Ascending aorta (tissue), 2 donors: ENCODE measurements at places on chromosomes 6 and 20.

GRCh38 chr6:143698329-143698728 is 20.6 kb downstream of the PHACTR2 start:
- no peak for DNase-seq

- no peak for DNase-seq
These were observed 659 bp downstream of the CEP85L start for GRCh38 chr6:118650582-118651281.

GRCh38 chr20:4978050-4978918 is 23.0 kb downstream of the SLC23A2 start:
- no peak for DNase-seq

GRCh38 chr6:13769655-13770053 is 44.7 kb downstream of the MCUR1 start:
- no peak for DNase-seq

- no peak for DNase-seq
These were observed 18.1 kb downstream of the BPI start for GRCh38 chr20:38321959-38322598.

- DNase-seq, result no peak
These were observed 317.4 kb downstream of the SAMD5 start for GRCh38 chr6:147825848-147826247.

GRCh38 chr6:150910561-150910960 is 45.1 kb downstream of the MTHFD1L start:
- DNase-seq, result no peak

- DNase-seq, result no peak
These were observed 29.8 kb downstream of the ADGRG6 start for GRCh38 chr6:142331601-142332000.

DNA sequence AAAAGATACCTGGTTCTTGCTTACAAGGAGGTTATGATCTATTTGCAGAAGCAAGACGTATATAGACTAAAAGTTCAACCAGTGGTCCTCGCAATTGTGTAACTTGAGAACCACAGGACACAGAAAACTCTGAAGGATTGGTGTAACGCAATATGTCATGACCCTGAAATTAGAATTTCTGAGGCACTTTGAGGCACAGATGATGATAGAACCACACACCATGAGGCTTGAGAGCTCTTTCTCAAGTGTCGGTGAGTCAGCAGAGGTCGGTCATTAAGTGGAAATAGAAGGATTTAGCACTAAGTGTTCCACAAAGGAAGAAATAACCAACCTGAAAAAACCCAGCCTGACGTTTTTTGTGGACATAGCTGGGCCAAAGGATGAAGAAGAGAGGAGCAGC is 15.3 kb upstream of the CCN2 start:
- no peak for DNase-seq

DNA sequence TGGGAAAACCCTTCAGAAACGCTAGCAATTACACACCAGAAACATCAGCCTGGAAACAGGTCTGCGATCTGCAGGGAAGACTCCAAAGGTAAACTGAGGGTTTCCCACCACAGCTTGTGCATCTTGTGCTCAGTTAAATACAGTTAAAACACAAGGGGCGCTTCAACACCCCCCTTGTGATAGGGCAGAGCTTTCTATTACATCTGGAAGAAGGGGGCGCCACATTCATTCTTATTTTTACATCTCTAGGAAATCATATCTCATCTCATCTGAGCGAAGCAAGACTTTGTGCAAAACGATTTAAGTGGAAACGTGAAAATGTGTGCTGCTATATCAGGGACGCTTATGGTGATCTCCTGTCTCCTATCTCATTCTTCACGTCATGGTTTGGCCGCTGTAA is 58.5 kb downstream of the PRND start:
- DNase-seq, result no peak

DNA sequence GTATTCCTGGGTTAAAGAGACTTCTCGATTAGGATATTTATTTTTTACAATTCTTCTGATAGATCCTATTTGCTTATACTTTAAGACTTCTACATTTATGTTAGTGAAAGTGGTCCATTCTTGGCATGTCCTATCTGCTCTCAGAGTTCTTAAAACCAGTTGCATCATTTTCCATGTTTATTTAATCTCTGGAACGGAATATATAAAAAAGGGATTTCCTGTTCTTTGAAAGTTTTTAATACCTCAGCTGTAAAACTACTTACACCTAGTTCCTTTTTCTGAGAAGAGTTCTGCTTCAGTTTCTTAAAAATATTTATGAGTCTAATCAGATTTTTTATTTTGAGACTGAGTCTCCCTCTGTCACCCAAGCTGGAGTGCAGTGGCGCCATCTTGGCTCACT is 18.0 kb upstream of the MYL9 start:
- no peak for DNase-seq

GRCh38 chr20:24370249-24370648 is 99.2 kb upstream of the SYNDIG1 start:
- DNase-seq, result no peak

- DNase-seq, result no peak
These were observed 304.3 kb upstream of the SUPT3H start for GRCh38 chr6:45681860-45682511.

- no peak for DNase-seq
These were observed 127.5 kb downstream of the SYCP2 start for GRCh38 chr20:59805786-59806577.

GRCh38 chr20:3407771-3408637 is 535 bp upstream of the DNAAF9 start:
- peak; percentile 84 for DNase-seq

DNA sequence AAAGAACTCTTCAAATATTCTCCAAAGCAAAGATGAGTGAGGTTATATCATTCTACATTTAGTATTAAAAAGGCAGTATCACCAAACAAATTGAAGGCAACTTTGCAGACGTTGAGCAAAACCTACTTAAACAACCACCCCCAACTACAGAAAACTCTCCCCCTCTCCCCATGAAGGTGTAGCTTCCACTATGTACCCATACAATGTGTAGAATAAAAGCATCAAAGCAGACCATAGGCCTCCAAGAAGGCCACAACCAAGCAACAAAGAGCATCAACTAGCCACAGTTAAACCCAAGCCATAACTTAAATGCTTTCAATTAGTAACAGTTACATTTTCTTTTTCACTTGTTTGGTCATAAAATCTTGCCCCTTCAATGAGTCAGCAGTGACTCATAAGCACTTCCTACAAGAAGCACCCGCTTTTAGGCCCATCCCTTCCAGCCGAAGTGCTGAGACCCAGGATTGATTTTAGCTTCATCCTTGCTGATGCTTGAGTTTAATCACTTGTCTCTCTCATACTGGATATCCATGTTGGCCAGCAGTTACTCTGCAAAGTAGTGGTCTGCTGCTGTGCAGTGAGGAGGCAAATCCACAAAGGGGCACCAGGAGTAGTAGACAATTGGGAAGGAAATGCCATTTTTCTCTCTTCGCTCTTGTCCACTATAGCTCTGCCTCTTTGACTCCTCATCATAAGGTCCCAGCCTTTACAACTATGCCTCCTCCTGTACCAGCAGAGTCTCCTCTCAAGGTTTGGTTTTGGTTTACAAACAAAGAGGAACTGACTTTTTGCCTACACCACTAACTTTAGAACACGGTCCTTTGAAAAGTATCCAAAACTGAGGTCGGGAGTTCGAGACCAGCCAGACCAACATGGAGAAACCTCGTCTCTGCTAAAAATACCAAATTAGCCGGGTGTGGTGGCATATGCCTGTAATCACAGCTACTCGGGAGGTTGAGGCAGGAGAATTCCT is 8.4 kb upstream of the NUP153 start:
- DNase-seq, result peak; percentile 72

DNA sequence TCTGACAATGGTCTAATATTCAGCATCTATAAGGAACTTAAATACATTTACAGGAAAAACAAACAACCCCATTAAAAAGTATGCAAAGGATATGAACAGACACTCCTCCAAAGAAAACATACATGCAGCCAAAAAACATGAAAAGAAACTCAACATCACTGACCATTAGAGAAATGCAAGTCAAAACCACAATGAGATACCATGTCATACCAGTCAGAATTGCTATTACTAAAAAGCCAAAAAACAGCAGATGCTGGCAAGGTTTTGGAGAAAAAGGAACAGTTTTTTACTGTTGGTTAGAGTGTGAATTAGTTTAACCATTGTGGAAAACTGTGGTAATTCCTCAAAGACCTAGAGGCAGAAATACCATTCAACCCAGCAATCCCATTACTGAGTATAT is 339.0 kb upstream of the ADGRB3 start:
- no peak for DNase-seq

DNA sequence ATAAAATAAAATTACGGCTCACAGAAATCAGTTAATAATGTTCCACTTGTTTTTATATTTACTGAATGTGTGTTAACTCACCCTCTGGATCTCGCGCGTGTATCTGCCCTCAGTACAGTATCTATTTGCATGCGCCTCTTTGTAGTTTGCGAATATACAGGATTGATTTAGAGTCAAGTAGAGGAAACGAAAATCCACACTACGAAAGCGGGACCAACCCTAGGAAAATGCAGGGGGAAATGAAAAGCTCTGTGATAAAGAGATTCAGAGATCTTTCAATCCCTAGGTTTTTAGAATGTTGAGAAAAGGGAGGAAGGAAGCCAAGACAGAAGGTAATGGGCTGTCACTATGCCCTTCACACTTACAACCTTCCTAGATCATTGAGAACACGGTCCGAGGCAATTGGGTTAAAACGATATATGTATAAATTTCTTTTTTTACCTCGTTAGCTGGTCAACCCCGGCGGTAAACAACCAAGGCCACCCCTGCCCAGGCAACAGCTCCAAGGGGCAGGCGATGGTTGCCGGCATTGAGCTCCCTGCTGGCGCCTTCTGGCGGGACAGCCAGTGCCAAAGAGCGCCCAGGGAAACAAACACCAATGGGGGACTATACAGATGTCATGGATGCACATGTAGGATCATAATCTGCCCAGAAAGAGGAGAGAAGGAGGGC is 792 bp upstream of the FUT9 start:
- DNase-seq, result no peak

- DNase-seq, result no peak
These were observed 511.8 kb upstream of the JARID2 start for GRCh38 chr6:14734052-14734415.

DNA sequence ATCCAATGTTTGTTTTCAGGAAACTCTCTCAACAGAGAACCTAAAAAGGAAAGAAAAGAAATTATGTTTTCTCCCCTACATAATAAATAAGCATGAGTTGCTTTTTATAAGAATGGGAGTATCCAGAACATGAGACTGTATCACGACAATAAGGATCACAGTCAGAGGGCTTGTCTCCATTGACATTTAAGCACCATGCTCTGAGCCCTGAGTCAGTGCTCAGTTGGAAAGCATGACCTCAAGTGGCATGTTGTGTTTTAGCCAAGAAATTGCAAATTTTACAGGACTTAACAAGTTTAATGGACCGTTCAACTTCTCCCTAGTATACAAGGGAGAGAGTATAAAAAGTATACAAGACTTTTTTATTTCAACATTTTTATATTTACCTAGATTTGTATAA is 431.6 kb downstream of the GJA1 start:
- DNase-seq, result no peak
